Stimulated activated CD4-positive, alpha-beta T cell treated with anti-CD3 and anti-CD28 coated beads, TNF-alpha, amount 100 ng/mL, for 24 hours (primary cell): ENCODE measurements at places on chromosomes 13 and 19.

DNA sequence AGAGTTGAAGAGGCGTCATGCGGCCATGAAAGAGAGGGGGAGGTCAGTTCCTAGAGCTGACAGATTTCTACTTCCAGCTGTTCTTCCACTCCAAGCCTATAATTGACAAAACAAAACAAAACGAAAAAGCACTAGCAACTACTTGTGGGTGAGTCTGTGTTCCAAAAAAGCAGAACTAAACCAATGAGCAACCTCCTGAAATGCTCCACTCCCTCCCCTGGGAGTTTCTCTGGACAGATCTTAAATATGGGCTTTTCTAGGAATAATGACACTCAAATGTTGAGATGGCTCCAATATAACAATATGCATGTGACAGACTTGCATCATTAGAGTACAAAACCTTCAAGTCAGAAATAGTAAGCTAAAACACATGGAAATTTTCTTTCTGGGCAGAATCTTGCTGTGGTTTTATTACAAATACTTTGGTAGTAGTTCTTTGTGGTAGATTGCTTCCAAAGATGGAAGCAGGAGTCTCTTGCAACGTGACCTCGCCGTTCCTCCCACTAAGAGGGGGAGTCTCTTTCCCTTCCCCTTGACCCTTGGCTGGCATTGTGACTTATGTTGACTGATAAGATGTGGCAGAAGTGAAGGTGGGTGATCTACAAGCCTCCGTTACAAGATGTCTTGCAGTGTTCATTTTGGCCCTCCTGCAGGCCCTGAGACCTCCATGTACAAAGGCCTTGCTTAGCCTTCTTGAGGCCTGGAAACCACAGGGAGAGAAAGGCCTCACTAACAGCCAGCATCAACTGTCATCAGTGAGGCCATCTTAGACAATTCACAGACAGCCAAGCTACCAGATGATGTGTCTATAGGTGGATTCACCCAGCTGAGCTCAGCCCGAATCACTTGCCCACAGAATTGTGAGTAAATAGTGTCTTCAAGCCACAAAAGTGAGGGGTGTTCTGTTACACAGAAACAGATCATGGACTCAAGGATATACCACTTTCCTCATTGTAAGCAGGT is 173.1 kb upstream of the RFC3 start:
- DNase-seq: no peak

DNA sequence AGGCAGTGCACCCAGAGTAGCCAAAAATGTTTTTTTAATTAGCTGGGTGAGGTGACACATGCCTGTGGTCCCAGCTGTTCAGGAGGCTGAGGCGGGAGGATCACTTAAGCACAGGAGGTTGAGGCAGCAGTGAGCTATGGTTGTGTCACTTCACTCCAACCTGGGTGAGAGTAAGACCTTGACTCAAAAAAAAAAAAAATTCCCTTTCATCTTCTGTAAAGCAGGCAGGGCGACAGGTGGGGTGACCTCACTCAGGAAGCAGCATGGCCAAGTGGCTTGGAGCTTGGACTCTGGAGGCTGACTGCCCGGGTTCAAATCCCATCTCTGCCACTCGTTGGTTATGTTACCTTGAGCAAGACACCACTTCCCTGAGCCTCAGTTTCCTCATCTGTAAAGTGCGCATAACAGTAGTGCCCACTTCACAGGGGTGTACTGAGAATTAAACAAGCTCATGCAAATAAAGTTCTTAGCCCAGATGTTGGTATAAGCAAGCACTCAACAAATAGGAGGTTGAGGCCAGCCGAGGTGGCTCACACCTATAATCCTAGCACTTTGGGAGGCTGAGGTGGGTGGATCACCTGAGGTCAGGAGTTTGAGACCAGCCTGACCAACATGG is 48.3 kb downstream of the MAP4K1 start:
- no peak for DNase-seq

DNA sequence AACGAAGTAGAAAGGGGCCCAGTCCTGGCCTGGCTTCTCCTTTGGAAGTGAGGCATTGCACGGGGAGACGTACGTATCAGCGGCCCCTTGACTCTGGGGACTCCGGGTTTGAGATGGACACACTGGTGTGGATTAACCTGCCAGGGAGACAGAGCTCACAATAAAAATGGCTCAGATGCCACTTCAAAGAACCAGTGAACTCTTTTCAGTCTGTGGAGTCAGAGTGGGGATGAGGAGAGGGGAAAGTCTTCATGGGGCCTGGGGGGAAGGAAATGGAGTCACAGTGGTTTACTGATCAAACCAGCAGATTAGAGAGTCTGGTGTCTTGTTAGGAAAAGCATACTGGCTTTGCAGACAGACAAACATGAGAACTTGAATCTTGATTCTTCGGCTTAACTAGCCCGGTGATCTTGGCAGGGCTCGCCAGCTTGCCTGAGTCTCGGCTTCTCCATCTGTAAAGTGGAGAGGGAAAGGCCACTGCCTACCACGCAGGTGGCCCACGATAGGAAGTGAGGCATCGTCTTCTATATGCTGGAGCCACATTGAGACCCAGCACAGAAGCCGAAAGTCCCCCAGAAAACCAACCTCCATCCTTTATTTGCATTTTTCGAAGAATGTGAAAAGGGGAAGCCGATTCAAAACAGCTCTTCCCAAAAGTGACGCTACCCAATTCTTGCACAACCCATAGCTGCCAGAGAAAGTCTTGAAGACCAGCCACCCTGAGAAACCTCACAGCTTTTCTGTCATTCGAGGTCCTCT is at the start of gene FFAR1:
Gene FFAR1, plus strand, starts transcription at position 732 of the 759 bp plus-strand sequence. CDS start 3,650 bp downstream, outside the sequence.
- peak; percentile 23 for DNase-seq

- DNase-seq: no peak
These were observed 347.6 kb downstream of the OXGR1 start for GRCh38 chr13:96646515-96647211.

- DNase-seq: no peak
These were observed 1.1 kb downstream of the LYPD4 start for GRCh38 chr19:41843371-41843770.

GRCh38 chr13:99995589-99996380 is 14.2 kb downstream of the ZIC2 start:
- DNase-seq: no peak

DNA sequence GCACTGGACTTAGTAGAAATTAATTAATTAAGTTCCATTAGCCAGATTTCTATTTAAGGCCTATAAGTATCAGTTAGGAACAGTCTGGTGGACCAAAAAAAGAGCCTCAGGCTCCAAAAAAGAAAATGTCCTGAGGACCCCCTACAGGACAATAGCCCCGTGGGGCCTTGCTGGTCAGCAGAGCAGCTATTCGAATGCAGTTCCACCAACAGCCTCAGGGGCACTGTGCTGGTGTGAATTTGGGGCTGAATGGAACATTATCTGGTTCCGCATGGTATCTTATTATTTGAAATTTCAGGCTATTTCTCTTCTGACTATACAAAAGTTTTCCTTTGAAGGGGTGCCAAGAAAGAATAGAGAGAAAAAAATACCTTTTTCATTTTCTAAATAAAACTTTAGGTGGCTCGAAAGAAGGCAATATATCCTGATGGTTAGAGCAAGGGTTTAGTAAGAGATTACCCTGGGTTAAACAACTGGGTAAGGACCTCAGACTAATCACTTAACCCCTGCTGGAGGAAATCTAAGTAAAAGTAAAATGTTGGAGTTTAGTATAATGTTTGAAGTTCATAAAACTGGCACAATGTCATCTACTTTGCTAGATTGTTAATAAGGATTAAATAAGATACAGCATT is 147.2 kb downstream of the MIPEP start:
- DNase-seq: no peak

DNA sequence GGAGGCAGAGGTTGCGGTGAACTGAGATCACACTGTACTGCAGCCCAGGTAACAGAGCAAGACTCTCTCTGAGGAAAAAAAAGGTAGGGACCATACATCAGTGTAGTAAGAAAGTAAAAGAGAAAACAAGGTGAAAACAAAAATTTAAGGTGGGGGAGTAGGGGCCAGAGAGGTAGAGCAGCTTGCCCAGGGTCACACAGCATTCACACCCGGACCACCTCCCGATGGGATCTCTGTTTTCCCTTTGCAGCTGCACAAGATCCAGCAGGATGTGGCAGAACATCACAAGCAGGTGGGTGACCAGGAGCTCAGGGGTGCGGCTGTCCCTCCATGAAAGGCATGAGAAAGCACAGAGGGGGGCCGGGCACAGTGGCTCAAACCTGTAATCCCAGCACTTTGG is 4.5 kb downstream of the TLE6 start:
- DNase-seq: no peak

- DNase-seq: no peak
These were observed 29.2 kb downstream of the XPO4 start for GRCh38 chr13:20873348-20873747.

DNA sequence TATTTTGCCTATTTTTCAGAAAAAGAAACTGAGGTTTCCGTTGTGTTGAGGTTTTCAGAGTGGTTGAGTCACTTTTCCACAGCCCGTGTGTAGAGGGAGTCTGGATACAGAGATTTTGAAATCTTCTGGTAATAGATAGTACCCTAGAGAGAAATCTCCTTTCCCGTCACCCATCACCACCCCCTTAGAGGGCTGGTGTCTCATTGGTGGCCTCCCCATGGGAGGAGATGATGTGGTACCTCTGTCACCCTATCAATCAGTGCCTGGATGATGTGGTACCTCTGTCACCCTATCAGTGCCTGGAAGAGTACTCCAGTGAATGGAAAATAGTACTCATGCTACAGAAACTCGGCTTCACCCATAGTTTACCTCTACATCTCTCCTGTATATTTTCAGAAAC is 42.2 kb upstream of the SERP2 start:
- DNase-seq: no peak

DNA sequence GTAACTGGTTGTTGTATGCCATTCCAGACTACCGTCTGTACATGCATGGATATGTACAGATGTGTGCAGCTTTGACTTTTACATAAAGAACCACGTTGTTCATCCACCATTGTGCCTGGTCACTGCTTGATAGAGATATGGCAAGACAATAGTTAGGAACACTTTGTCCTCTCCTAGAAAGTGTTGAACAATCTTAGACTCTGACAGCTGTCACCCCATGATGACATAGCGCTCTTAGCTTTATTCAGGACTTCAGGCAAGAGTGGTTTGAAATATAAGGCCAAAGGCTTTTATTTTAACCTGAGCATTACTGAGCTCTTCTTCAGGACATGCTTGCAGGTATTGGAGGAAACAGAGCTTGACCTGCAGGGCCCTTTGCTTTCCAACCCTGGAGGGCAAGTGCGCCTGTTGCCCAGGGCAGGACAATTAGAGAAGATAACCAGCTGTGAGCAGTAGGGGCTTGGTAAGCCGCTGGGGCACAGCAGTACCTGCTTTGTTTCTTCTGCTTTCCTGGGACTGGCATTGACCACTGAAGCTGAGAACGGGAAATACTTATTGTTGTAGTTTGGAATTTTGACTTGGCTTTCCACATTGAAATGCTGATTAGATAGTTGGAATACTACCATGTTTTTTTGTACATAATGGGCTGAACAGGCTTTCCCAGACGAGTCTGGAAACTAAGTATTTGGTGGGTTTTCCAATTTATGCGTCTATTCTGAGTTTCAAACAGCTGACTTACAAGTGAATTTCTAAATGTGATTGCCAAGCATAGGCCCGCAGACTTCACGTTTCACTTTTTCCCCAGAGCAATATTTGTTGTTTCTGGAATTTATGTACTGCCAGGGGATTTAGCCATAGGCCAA is 51.1 kb downstream of the GARRE1 start:
- no peak for DNase-seq

GRCh38 chr13:71517004-71517403 is 350.0 kb downstream of the DACH1 start:
- no peak for DNase-seq

DNA sequence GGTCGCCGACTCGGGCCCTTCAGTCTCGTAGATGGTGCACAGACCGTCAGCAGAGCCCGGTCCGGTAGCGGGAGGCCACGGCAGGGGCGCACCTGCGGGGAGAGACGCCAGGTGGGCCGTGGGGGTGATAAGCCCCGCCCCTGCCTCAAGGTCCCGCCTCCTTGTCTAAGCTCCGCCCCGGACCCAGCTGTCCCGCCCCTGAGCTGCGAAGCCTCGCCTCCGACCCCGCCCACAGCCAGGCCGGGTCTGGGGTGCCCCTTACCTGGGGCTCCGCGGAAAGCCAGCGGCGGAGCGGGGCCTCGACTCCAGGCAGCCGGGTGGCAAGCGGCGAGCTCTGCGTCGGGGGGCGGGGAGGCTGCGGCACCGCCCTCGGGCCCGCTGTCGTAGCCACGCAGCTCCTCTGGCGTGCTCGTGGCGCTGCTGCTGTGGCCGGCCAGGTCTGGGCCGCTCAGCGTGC is 4.7 kb downstream of the PRR36 start:
- DNase-seq: peak; percentile 55

- no peak for DNase-seq
These were observed 124.7 kb upstream of the VSTM2B start for GRCh38 chr19:29400917-29401711.
